ENCODE measurements at places on chromosomes 16 and 17.

- peak; percentile 49 for DNase-seq
Observed at GRCh38 chr17:21269394-21269793, 15.1 kb upstream of the MAP2K3 start.

DNA sequence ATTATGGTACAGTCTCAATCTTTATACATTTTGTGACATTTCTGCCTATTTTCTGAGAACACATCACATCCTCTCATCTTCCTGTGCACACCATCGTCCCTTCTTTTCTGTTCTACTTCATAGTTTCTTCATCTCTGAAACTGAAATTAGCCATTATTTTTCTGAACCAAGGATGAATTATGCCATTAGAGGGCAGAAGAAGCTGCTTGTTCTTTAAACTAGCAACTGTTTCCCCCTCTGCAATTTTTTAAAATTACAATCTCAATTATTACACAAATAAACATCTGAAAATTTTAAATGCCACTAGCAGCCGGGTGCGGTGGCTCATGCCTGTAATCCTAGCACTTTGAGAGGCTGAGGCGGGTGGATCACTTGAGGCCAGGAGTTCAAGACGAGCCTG is 41.3 kb downstream of the RBBP6 start:
- DNase-seq = peak; percentile 45

DNA sequence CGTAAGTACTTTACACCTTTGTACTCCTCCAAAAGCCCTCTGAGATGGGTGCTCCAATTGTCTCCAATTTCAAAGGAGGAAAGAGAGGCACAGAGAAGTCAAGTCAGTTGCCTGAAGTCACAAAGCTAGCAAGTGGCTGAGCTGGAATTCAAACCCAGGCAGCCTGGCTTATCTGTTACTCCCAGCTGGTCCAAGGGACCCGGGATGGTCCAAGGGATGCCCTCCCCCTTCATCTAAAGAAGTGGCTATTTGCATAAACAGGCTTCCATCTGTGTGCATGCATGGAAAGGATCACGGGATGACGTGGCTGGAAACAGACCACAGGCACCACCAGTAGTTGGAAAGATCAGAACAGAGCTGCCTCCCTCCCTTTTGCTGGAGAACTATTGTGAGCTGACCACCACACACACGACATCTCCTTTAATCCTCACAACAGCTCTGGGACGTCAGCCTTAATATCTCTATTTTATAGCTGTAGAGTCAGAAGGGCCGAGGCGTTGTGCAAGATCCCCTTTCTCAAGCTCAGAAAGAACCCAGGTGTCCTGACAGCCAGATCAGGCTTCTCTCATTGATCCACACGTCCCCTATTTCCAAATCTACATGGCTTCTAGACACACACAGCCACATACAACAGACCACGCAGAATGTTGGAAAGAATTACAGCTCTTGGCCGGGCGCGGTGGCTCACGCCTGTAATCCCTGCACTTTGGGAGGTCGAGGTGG is 10.9 kb upstream of the COL1A1 start:
- peak; percentile 90 for DNase-seq

- no peak for DNase-seq
Observed at GRCh38 chr17:73555199-73555960, 88.9 kb downstream of the SDK2 start.

- no peak for DNase-seq
Observed at GRCh38 chr17:21289902-21290571, 5.5 kb downstream of the MAP2K3 start.

GRCh38 chr16:1163567-1164055 is 10.7 kb downstream of the CACNA1H start:
- DNase-seq = peak; percentile 37

DNA sequence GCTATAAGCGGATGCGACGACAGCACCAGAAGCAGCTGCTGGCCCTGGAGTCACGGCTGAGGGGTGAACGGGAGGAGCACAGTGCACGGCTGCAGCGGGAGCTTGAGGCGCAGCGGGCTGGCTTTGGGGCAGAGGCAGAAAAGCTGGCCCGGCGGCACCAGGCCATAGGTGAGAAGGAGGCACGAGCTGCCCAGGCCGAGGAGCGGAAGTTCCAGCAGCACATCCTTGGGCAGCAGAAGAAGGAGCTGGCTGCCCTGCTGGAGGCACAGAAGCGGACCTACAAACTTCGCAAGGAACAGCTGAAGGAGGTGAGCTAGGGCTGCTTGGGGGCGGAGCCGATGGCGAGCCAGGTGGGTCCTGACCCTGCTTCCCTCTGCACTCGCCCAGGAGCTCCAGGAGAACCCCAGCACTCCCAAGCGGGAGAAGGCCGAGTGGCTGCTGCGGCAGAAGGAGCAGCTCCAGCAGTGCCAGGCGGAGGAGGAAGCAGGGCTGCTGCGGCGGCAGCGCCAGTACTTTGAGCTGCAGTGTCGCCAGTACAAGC is 10.1 kb downstream of the HIRIP3 start:
- DNase-seq = no peak

DNA sequence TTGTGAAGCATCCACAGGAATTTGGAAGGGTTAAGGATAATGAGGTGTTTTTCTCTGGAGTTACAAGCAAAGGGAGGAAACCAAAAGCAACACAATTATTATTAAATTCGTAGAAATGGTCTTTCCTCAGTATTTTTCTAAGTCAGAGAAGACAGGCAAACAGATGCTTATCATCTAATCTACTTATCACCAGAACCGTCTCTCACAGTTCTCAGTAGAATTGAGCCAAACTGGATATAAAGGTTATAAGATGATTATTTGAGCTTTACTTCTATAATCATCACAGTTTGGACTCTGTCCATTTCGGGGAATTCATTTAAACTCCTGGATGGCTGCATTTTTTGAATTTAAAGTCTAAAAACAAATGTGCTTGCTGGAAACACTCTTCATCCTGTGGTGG is 245.0 kb downstream of the KCNJ2 start:
- DNase-seq = no peak

DNA sequence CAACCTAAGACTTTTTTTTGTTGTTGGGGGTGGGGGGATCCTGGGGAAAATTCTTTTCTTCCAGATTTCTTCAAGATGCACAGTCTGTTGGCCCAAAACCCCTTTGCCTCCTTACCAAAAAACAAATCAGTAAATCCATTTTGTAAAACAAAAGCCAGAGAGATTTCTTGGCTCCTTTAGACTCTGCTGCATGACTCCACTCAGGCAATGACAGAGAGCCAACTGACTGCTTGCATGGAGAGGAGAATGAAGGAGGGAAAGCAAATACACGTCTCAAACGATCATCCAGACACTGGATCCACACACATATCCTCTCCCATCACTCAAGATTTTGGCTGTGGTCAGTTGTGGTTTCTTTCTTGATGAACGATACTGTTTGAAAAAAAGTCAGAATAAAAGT is 13.8 kb downstream of the COPRS start:
- no peak for DNase-seq

- DNase-seq = no peak
Observed at GRCh38 chr16:15658149-15658548, 8.1 kb downstream of the NDE1 start.

Measured in fibroblast of upper back skin (primary cell).